Kidney epithelial cell (primary cell): ENCODE measurements at places on chromosomes 16 and 17. TPM values are rescaled to one million over a fixed set of nuclear protein-coding genes. Genes with fewer than 3 reads are reported as not detected.
A peak's percentile ranks its signal among the peaks of the same experiment; 100 is the strongest.

Gene TBC1D3
- not detected in 2 replicates for total RNA-seq

Gene PRSS33
- total RNA-seq, result not detected in 2 replicates

Gene SDR42E1
- 9.5 and 15.0 TPM in 2 replicates for total RNA-seq

Gene CHRNB1
- total RNA-seq, result 19.0 and 21.6 TPM in 2 replicates

Gene TNFRSF17
- not detected in 2 replicates for total RNA-seq

Gene NME1
- 129 and 162 TPM in 2 replicates for total RNA-seq

Gene MAF
- 5.0 and 10.7 TPM in 2 replicates for total RNA-seq

Gene SEPHS2
- total RNA-seq, result 45.2 and 51.3 TPM in 2 replicates

Gene PPM1D
- total RNA-seq, result 13.6 and 14.2 TPM in 2 replicates

Gene ZNF267
- 16.5 and 32.3 TPM in 2 replicates for total RNA-seq

Gene NETO2
- 41.9 and 42.6 TPM in 2 replicates for total RNA-seq

Gene RAB37
- total RNA-seq, result 0.82 TPM in 1 of 2 replicates, not detected in the other

Gene CACNG3
- not detected in 2 replicates for total RNA-seq

Gene AHSP
- total RNA-seq, result not detected in 2 replicates

Gene TP53TG3
- total RNA-seq, result not detected in 2 replicates

DNA sequence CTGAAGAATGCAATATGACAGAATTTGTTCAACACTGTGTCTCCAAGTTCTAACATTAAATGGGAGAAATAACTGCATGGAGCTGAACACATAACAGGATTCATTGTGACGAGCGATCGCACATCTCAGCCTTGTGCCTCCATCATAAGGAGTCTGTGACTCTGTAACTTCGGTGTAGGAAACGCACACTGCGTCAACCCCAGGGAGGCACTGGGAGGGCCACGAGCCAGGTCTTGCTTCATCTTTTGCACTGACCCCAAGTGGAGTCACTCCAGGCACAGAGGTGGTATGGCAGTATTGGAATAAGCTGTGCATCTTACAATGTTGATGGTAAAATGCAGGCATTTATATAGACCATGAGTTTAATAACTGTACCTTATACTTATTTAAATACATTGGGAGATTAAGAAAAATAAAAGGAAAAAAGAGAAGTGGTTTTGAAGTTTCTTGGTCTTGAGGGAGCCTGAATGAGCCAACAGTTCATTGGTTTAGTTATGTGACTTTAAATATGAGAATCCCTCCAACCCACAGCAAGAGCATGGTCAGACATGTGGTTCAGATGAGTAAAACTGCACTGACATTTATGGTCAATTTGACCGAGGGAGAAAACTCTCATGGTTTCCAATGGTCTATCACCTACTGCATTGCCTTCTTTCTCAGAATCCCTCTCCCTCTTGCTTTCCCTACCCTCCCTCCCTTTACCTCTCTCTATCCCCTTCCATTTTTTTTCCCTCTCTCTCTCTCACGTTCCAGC, 5.7 kb upstream of the PMP22 start:
- no peak for DNase-seq

GRCh38 chr17:44997733-44998520, 29.8 kb upstream of the C1QL1 start:
- no peak for DNase-seq

- no peak for DNase-seq
Measured at GRCh38 chr17:82019690-82020571, 2.7 kb downstream of the CENPX start.

- no peak for DNase-seq
Measured at GRCh38 chr16:35751191-35751941, 2292.0 kb downstream of the TP53TG3F start.

DNA sequence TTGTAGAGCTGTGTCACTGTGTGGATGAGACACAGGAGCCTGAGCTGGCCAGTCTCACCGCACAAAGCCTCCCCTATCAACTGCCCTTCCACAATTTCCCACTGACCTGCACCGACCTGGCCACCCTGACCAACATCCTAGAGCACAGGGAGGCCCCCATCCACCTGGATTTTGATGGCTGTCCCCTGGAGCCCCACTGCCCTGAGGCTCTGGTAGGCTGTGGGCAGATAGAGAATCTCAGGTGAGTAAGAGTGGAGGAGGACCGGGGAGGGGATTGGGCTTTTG, 37.4 kb downstream of the NLRC5 start:
- no peak for DNase-seq

DNA sequence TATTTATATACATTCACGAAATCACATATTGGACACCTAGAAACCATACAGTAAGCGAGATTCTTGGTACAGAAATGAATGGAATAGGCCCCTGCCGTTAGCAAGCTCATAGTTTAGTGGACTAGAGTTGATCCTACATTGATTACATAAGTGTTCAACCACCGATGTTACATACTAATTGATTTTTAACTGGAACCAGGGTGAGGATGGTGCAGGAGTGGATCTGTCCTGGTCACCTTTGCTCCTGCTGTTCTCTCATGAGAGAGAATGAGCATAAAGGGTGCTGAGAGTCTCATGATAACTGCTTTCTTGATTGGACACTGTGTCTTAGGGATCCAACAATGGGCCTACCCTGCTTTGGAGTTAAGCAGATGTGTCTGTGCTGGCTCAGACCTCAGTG, 13.9 kb downstream of the MAP2K4 start:
- no peak for DNase-seq

DNA sequence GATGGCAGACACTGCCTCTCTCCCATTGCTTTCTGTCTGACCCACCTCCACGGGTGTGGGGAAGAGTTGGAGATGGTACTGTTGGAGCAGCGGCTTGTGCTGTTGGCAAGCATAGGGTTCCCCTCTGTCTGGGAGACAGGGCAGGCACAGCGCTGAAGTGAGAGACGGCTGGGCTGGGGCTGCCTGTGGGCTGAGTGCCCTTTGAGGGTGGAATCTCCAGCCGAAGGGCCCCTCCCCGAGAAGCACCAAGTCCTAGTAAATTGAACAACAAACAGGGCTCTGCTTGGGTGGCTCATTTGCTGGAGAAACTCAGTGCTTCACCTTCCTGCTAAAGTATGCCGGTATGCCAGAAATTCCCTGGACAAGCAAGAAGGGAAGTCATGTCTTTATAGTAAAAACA, 79.7 kb downstream of the KSR1 start:
- no peak for DNase-seq

- DNase-seq, result no peak
Measured at GRCh38 chr16:25580041-25580440, 111.7 kb upstream of the HS3ST4 start.

DNA sequence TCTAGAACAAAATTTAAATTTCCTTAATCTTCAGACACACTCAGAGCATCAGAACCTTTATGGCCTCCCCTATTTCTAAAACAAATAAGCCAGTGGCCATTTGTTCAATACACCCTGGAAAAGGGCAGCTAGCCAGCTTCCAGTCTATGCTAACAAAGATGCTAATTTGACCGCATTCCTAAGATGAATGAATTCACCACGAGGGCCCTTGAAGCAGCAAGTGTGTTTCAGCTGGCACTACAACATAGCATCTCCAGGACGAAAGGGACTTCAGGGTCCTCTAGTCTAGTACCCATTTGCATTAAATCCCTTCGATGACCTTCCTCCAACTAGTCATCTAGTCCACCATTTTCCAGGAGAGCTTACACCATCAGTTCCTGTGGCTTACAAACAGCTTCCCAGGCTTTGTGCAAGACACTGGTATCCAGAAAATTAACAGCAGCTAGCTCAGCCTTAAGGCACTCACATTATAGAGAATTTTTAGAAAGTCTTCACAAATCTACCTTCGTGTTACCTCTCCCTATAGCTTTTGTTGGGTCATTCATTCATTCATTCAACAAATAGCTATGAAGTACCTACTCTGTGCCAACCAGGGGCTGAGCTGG, 10.9 kb downstream of the KRT37 start:
- no peak for DNase-seq

DNA sequence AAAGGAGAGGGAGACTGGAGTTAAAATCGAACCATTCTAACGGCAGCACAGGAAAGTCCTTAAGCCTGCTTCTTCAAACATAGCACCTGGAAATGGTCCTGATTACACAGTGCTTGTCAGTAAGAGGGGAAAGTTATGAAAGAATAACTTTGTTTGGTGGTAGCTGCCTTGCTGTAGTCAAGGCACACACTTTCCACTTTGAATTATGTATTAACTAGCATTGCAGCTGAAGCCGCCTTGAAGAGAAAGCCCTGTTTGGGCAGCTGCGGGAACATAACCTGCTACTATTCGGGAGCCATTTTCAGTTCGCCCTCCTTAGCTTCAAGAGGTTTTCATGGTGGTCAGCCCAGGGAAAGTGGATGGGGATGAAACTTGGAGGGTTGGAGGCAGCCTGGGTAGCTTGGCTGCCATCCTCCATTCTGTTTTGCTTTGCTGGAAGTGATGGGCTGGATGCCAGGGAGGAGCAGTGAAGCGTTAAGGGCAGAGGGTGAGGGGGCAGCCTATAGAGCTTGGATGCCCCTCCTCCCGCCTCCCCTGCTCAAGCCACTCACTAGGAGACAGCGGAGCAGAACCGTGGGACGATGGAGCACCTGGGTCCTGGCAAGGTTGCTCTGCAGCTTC, 5.3 kb upstream of the HAS3 start:
- no peak for DNase-seq

DNA sequence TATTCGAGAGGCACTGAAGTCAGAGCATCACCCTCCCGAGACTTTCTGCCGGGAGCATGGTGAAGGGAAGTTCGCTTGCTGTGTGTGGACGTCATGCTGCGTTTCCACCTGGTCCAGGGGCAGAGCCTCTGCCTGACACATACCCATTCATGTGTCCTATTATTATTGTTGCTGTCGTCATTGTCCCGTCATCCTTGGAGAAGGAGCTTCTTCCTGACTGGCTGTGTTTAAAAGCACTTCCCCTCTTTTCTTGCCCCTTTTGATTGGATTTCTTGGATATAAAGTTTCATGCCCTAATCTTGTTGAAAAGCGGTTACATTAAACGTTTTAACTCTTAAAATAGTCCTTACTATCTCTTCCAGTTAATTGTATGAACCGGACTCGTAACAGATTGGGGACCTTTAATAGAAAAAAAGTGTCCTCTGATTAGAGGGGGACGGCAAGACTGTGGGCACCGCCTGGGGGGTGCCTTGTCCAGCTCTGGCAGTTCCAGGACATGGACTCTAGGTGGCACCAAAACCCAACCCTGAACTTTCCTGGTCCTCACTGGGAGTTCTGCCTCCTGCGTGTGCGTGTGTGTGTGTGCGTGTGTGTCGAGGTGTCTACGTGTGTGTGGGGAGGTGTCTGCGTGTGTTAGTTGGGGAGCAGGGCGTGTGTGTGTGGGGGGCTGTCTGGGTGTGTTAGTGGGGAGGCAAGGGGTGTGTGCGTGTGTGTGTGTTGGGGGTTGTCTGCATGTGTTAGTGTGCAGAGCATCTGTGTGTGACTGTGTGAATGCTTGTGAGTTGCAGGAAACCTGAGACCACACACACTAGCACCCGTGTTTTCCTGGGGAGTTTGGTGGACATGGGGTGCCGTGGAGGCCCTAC, 133.3 kb upstream of the CIBAR2 start:
- no peak for DNase-seq

- peak; percentile 72 for DNase-seq
Measured at GRCh38 chr17:40854175-40854814, 12.7 kb downstream of the KRT12 start.

GRCh38 chr16:78761427-78761826, 662.0 kb downstream of the WWOX start:
- no peak for DNase-seq

- no peak for DNase-seq
Measured at GRCh38 chr16:64410306-64410705, 711.6 kb downstream of the CDH11 start.

- no peak for DNase-seq
Measured at GRCh38 chr16:88535191-88535856, 34.9 kb upstream of the ZC3H18 start.

DNA sequence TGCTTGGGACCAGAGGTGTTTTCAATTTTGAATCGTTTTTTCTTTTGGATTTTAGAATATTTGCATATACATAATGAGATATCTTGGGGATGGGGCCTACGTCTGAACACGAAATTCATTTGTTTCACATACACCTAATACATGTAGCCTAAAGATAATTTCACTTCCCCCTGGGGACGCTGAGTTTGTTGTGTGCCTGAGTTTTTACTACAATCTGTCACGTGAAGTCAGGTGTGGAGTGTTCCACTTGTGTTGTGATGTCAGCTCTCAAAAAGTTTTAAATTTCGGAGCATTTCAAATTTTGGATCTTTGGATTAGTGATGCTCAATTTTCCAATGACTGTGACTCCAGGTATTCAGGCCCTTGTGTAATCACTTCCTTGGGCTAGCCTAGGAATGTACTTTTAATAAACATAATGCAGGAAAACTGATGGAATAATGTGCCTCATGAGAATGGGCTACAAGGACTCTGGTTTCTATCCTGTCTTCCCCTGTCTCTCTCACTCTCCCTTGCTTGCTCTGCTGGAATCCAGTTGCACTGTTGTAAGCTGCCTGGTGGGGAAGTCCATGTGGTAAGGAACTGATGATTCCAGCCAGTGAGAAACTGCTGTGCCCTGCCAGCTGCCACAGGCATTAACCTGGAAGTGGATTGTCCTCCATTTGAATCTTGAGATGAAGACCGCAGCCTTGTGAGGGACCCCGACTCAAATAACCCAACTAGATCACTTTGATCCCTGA, 403.8 kb downstream of the SHISA9 start:
- no peak for DNase-seq
